Activated naive CD4-positive, alpha-beta T cell treated with anti-CD3 and anti-CD28 coated beads for 36 hours (primary cell): ENCODE measurements at places on chromosomes 11 and 22.
A peak's percentile ranks its signal among the peaks of the same experiment; 100 is the strongest.

DNA sequence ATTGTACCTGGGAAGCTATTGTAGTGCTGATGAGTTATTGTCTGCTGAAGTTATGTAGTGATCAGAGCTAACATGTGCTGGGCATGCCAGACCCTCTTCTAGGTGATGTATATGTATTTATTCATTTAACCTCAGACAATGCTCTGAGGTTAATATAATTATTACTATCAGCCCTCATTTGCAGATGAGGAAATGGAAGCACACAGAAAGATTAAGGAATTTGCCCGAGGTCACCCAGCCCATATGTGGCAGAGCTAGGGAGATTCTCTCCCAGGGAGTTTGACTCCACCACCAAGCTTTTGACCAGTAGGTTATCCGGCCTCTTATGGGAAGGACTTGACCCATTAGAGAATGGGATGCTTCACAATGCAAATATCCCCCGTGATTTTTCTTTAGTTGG, 114.2 kb upstream of the NAV2 start:
- DNase-seq = no peak

GRCh38 chr22:23831261-23831660, 7.5 kb downstream of the DERL3 start:
- DNase-seq = no peak

DNA sequence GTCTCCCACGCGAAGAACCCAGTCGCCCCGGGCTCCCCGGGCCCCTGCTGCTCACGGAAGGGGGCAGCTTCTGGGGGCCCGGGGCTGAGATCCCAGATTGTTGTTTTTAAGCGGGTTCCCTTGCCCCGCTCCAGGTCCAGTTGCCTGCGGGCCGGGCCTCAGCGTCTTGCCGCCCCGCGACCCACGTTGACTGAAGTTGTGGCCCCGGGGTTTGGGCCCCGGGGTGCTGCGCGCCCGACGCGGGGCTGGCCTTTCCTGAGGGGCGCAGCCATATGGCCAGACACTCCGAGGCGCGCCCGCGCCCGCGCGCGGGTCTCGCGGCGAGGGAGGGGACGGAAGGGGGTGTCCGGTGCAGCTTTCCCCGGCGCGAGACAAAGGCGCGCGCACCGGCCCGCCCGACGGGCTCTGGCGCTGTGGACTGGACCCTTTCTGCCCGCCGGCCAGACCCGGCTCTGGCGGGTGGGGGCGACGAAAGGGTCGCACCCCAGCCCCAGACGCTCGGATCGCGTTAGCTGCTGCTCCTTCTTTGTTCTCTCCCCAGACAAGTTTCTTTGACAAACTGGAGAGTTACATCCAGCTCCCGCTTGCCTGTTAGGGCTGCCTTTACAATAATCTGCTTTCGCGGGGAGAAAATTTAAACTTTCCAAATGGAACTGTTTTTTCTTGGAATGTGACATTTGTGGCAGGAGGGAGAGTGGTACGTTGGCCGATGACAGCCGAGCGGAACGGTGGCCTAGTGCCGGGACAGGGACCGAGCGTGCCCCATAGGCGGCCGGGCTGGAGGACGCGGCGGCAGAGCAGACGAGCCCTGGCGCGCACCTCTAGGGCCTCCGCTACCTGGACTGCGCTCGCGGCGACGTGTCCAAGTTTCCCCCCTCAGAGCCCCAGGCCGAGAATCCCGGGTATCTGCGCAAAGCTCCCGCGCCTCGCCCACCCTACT, 716 bp downstream of the AMOTL1 start:
- DNase-seq = no peak

DNA sequence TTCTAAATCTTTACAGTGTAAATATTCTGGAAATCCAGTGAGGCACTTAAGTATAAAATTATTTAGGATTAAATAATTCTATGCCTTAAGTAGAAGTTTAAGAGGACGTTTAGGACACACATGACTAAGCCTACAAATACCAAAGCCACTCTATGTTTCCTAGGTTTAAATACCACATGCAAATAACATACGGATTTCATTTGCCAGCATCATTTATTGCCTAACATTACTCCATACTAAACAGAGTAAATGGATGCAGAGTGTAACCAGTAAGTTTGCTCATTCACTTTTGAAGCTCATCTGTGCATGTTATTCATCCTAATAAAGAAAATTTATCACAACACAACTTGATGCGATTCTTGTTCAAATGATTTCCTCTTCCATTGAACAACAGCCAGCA, 4.1 kb downstream of the BDNF start:
- DNase-seq = no peak

- no peak for DNase-seq
These were observed 58.4 kb upstream of the CSNK2A3 start for GRCh38 chr11:11411401-11411985.

- DNase-seq = no peak
These were observed 82.3 kb downstream of the YAP1 start for GRCh38 chr11:102192349-102193066.

DNA sequence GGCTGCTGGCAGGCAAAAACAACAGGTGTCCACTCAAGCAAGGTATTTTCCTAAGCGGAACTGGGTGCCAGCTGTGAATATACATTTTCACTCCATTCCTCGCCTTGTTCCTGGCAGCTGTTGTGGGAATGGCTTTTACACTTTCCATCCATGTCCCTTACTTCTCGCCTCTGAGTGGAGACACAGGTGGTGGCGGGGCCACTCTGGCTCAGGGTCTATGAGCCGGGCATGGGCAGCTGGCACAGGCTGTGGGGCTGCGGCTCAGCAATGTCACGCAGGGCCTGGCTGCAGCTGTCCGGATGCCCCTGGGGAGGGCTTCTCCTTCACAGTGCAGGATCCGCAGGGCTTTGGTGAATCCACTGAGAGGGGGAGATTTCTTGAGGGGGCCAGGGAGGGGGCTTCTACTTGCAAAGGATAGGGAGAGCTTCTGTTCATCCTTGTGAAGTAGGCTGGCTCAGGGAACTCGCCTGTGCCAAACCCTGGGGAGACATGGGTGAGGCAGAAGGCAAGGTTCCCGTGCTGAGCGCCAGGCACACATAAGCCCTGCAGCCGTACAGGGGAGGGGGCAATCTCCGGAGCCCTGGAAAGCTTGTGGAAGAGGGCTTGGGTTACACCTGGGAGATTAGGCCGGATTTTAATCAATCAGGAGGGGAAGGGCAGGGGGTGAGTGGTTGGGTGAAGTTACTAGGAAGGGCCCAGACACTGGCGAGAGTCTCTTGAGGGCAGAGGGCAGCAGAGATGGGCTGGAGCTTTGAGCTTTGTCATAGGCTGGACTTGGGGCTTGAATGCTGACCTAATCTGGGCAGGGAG, 45.7 kb downstream of the KCNQ1OT1 start:
- DNase-seq = no peak

GRCh38 chr11:128155590-128155989, 431.8 kb downstream of the ETS1 start:
- DNase-seq = no peak

DNA sequence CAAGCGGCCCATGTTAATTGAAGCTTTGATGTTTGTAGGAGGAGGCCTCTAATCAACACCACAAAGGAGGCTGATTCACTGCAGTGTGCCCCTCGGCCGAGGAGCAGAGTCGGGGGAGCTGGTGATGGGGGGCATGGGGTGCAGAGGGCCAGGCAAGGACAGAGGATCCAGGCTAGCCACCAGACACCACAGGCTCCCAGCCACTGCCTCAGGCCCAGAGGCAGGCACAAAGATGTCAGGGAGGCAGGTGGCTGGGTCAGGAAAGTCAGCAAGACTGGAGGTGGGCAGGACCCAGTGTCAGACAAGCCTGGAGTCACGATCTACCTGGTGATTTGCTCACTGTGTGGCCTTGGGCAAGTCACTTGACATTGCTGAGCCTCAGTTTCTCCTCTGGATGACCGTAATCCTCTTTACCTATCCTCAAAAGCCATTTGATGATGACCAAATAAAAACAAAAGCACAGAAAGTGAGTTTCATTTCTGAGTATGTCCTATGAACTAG, 121.0 kb downstream of the BUD13 start:
- DNase-seq = no peak

DNA sequence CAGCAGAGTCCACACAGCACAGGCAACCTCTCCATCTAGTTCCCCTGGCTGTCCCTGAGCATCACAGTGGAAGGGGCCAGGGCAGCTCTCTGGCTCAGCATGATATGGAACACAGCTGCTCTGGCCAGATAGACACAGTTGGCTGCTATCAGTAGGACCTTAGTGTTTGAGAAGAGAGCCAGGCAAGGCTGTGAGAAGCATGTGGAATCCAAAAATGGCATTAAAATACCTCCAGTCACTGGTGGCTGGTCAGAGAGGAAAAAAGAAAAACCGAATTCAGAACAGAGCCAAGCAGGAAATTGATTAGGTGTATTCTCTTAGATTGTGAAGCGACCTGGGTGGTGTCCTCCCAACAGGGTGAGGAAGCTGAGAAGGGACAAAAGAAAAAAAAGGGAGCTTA, 27.9 kb downstream of the SERPINH1 start:
- no peak for DNase-seq

DNA sequence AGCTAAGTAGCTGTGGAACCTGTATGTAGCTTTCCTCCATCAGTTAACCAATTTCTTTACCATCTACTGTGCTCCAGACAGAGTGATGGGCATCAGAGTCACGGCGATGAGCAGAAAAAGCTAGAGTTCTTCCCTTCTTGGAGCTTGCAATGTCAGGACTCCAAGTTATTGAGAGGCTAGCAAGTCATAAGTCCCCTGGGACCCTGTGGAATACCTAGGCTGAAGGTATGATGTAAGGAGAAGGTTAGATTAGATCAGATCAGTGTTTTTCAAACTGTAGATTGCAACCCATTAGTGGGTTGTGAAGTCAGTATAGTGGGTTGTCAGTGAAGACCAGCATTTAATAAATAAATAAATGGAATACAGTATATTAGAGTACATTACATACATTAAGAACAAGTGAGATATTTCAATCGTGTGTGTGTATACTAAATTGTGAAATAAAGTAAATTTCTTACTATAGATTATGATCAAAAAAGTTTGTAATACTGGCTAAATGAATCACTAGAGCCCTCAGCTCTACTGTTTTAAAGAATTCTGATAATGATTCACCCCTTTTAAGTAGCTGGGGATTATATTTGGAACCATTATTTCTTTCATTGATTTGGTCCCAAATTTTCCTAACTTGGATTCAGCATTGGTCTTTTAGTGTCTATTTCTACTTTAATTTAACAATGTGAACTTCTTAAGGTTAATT, 52.3 kb downstream of the RASSF10 start:
- no peak for DNase-seq

DNA sequence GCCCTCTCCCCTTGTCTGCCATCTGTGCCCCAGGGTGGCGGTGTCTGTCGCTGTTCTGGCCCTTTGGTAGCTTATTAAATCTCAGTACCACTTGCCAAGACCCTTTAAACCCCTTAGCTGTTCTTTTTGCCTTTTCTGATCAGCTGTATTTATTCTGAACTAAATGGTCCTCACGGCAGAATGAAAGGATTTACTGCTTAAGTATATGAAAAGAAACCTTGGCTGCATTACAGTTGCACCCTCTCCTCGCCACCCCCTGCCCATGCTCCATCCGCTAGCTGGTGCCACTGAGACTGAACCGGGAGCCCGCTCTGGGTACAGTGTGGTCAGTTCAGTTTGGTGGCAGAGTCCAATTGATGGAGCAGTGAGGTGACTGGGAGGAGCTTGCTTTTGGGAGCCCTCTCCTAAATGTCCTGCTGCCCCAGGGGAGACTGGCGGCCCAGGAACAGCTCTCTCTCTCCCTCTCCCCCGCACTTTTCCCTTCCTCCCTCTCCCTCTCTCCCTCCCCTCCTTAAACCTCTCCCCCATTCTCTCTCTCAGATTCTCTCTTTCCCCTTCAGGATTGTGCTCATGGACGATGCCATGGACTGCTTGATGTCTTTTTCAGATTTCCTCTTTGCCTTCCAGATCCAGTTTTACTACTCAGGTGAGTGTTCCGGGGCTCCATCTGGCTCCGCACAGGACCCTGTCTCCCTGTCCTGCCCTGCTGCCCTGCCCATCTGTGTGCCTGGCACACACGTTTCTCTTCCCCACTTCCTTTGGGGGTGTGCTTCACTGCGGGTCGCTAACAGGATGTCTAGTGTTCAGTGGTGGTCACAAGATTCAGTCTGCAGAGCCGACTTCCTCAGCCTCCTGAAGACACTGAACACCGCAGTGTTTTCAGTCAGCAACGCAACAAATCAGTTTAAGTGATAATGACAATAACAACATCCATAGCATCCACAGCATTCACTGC, 21.8 kb downstream of the ARFGAP2 start:
- DNase-seq = peak; percentile 31

DNA sequence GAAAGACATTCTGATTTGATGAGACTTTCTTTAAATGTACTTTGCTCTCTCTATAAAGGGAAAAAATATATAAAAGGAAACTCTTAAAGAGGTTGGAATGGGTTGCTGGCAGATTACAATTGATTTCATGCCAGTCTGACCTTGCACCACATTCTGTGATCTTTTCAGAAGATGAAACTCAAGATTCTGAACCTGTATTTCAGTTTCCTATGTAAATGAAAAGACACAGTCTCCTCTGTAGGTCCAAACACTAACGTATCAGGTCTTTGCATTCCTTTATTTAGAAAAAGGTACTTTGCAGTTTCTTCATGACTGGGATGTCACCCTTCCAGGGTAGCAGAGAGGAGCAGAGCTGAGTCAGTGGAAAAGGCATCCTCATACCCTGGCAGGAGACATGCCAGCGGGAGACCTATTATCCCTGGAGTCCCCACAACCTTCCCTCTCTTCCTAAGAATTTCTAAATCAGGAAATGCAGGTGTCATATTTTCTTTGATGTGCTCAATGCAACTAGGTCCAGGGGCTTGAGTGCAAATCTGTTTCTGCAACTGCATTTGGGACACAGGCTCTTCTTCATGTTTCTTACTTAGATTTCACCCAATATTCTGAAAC, 282.6 kb downstream of the CADM1 start:
- DNase-seq = no peak

- peak; percentile 41 for DNase-seq
These were observed 16.6 kb downstream of the RTN4RL2 start for GRCh38 chr11:57476757-57477506.

GRCh38 chr22:27761665-27762064, 39.9 kb downstream of the MN1 start:
- no peak for DNase-seq

- DNase-seq = no peak
These were observed 11.1 kb downstream of the APOL5 start for GRCh38 chr22:35728639-35729308.
